ENCODE measurements at places on chromosomes 3 and 15.

DNA sequence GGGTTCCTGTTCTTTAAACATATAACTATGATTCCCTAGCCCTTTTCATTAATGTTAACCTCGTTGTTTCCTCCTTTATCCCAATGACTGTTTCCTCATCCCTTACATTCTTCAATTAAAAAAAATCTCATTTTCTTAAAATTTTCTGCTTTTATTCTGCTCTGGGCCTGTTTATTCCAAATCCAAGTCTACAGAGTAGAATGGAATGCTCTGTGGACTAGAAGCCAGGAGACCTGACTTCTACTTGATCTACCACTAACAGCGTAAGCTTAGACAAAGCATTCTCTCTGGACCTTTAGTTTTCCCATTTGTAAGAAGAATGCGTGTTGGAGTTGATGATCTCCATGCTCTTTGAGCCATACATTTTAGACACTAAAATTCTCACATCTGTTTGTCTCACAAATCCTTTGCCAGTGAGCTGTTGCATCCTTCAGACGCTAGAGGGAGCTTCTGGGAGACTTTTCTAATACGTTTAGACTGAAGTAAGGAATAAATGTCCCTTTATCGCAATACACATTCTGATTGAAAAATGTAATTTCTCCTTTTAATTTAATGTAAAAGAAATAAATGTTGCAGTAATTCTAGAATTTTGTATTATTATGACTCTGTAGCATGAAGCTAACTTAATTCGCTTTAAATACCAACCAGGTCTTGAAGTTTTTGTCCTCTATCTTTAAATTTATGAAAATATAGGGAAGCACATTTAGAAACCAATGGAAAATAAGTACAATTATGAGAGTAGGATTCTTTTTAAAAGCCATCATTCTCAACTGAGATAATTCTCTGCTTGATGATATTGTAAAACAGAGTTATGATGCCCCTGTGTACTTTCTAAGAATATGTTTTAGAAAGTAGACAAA, 21.7 kb upstream of the GMNC start:
- peak; percentile 37 for DNase-seq

- no peak for DNase-seq
Measured at GRCh38 chr3:16199769-16200168, 25.3 kb downstream of the GALNT15 start.

- no peak for DNase-seq
Measured at GRCh38 chr15:32974691-32975090, 219.8 kb downstream of the FMN1 start.

GRCh38 chr3:61200270-61200669, 51.0 kb downstream of the FHIT start:
- no peak for DNase-seq

DNA sequence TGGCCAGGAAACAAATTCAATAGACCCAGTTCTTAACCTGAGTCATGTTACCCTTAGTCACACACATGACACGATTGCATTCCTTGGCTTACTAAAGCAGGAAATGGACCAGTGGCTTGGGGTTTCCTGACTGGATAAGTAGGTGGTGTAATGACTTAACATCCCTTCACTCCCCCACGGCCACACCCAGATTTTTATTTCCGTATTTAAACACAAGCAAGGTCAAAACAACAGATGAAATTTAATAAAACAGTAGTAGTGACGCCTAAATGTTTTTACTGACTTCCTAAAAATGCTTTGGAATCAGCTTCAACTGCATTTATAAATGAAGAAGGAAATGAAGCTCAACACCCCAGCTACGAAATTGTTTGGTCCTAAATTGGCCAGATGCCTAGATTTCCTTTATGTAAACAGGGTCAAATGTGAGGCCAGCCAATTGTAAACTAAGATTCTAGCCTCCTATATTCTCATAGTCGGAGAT, 324.3 kb downstream of the CHST2 start:
- peak; percentile 81 for DNase-seq

DNA sequence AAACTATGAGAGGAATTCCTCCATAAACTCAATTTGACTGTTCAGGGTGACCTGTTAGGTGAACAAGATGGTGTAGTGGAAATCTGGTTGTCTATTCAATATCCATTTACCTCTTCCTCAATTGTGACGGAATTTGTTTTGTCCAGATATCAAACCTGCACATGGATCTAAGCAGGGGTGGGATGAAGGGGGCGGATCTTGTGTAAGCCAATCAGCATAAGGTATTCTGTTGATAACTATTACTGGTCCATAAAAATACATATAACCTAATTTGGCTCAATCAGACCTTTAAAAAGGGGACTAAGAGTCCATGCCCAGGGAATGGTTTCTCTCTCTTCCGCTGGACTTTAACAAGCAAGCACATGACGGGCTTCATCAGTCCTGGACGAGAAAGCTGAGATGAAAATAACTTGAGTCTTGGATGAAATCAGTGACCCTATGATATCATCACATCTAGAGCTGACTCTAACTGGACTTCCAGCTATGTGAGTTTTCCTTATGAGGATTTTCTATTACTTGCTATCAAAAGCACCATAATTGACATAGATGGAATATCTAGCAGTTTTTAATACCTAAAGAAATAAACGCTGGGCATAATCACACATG, 5.7 kb upstream of the POPDC2 start:
- no peak for DNase-seq

GRCh38 chr15:69679623-69680228, 227.1 kb downstream of the RPLP1 start:
- DNase-seq = no peak

DNA sequence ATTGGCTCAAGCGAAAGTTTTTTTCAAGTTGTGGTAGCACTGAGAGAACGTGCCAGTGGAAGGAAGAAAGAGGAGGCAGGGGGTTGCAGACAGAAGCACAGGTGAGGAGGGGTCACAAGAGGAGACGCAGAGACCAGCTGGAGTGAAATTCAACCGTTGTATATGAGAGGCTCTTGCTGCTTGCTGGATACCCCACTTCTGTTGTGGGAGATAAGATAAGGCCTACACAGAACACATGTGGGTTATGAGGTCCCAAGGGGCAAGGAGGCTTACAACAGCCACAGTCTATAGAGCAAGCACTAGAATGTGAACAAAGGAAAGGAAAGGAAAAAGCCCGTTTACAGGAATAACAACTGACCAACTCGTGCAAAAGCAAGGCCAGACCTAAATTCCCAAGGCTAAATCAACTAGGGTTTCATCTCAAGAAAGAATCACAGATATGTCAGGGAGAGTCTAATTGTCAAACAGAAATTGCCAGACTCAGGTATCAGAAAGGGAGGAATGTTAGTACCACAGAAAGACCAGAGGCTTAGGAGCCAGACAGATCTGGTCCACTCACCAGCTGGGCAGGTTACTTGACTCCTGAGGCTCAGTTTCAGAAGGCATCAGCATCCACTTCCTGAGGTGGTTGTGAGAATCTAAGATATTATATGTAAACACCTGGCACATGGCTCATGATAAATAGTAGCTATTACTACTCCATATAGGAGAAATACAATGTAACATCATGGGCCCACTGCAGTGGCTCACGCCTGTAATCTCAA, 60.9 kb downstream of the MSL2 start:
- no peak for DNase-seq

DNA sequence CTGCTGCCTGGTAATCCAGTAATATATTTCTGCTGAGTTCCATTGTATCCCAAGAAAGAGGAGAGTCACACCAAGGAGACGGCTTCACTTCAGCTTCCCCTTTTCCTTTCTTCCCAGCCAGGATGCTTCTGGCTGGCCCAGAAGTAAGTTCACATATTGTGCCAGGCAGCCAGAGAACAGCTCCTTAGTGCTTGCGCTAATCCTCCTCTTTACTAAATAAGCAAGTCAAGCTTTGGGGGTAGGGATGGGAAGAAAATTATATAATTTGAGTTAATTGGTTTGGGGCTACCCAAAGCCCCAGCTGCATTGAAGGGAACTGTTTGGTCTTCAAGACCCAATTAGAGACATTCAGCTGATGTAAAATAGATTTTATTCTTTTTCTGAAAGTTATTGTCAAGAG, 218.8 kb upstream of the HES1 start:
- DNase-seq = no peak

GRCh38 chr3:98554580-98554979, 22.8 kb downstream of the GPR15 start:
- DNase-seq = no peak
